ENCODE measurements at places on chromosomes 1 and 21. TPM values are rescaled to one million over a fixed set of nuclear protein-coding genes. Genes with fewer than 3 reads are reported as not detected.

The RORC gene
- not detected for total RNA-seq

The TMPRSS15 gene
- not detected for total RNA-seq

The PLA2G2D gene
- not detected for total RNA-seq

The CD101 gene
- under 0.01 TPM for total RNA-seq

The HMGCS2 gene
- total RNA-seq = not detected

The TNNT2 gene
- total RNA-seq = 0.35 TPM

The TMEM52 gene
- not detected for total RNA-seq

The WDR64 gene
- not detected for total RNA-seq

The TAF5L gene
- 13.8 TPM for total RNA-seq

The FCMR gene
- total RNA-seq = not detected

The TRIM67 gene
- total RNA-seq = not detected

The COL16A1 gene
- 119 TPM for total RNA-seq

The ITGB3BP gene
- 17.6 TPM for total RNA-seq

The HAO2 gene
- not detected for total RNA-seq

The THEM5 gene
- total RNA-seq = not detected

The CLCA4 gene
- not detected for total RNA-seq

The CDCA8 gene
- total RNA-seq = 1.9 TPM

The GPN2 gene
- 10.7 TPM for total RNA-seq

The ITGB2 gene
- 0.30 TPM for total RNA-seq

The KCNK1 gene
- total RNA-seq = 0.23 TPM

The SLC1A7 gene
- total RNA-seq = 0.23 TPM

The CALML6 gene
- total RNA-seq = 0.12 TPM

The CHD1L gene
- 36.7 TPM for total RNA-seq

The TCHHL1 gene
- total RNA-seq = not detected

The FCRL6 gene
- total RNA-seq = not detected

The NUDT17 gene
- total RNA-seq = 1.2 TPM

The ACKR1 gene
- total RNA-seq = not detected

The GCSAML gene
- total RNA-seq = not detected

The FCN3 gene
- not detected for total RNA-seq
